Thoracic aorta (tissue), 2 donors: ENCODE measurements at places on chromosomes 7 and 10.

DNA sequence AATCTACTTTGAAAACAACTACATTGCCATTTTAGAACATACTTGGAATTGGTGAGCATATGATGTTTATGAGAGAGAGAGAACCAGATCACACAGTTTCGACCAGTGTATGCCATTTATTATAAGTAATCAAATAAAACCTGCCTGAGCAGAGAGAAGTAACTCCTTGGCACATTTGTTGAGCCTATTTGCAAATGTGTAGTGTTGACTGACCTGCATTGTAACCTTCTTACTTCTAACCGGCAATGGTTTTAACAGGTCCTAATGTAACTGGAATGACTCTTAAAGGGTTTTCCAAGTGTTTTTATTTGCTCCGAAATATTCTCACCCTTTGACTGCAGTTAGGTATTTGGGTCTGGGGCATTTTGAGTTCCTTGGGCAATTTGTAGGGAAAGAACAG, 167.6 kb downstream of the POU6F2 start:
- H3K4me1 ChIP-seq, result no peaks in the 10 kb centered on the region
- no peaks in the 10 kb centered on the region for H3K36me3 ChIP-seq
- no peak for DNase-seq

GRCh38 chr7:20642166-20642565, 26.7 kb downstream of the ABCB5 start:
- H3K27ac ChIP-seq, result no peak overlapping the region
- DNase-seq, result no peak
- H3K36me3 ChIP-seq, result no peaks in the 10 kb centered on the region
- no peak overlapping the region for H3K4me3 ChIP-seq
- H3K27me3 ChIP-seq, result no peaks in the 10 kb centered on the region
- H3K4me1 ChIP-seq, result no peaks in the 10 kb centered on the region

DNA sequence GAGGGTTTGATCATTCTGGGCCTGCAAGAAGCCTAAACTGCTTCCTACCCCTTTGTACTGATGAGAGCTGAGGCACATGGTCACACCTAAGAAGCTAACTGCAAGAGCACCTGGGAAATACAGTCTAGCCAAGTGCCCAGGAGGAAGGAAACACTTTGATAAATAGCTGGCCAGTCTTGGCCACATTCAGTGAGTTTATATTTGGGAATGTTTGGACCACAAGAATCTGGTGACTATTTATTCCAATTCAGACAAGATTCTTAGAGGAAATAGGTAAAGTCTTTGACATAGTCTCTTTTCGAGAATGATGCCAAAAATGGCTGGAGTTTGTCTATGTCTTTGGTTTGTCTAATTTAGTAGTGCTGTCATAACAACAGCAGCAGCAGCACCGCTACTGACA, 213.6 kb downstream of the KIF20B start:
- no peak overlapping the region for H3K4me3 ChIP-seq
- DNase-seq, result no peak
- no peaks in the 10 kb centered on the region for H3K4me1 ChIP-seq
- no peak overlapping the region for H3K27ac ChIP-seq

- no peaks in the 10 kb centered on the region for H3K4me1 ChIP-seq
- no peak for DNase-seq
- no peaks in the 10 kb centered on the region for H3K27me3 ChIP-seq
- H3K4me3 ChIP-seq, result no peak overlapping the region
- H3K27ac ChIP-seq, result no peak overlapping the region
Observed at GRCh38 chr7:55488216-55488615, 84.1 kb downstream of the VOPP1 start.

- H3K27me3 ChIP-seq, result no peaks in the 10 kb centered on the region
- no peak overlapping the region for H3K27ac ChIP-seq
- no peaks in the 10 kb centered on the region for H3K4me1 ChIP-seq
- no peak for DNase-seq
- H3K4me3 ChIP-seq, result no peak overlapping the region
- H3K36me3 ChIP-seq, result peaks cover 4% of the 10 kb centered on the region
Observed at GRCh38 chr7:55423277-55423711, 58.2 kb downstream of the LANCL2 start.
